Amniotic epithelial cell (primary cell): ENCODE measurements at places on chromosomes 5 and 9.
A peak's percentile ranks its signal among the peaks of the same experiment; 100 is the strongest.

- DNase-seq: no peak
Observed at GRCh38 chr9:94779693-94780290, 53.3 kb downstream of the AOPEP start.

DNA sequence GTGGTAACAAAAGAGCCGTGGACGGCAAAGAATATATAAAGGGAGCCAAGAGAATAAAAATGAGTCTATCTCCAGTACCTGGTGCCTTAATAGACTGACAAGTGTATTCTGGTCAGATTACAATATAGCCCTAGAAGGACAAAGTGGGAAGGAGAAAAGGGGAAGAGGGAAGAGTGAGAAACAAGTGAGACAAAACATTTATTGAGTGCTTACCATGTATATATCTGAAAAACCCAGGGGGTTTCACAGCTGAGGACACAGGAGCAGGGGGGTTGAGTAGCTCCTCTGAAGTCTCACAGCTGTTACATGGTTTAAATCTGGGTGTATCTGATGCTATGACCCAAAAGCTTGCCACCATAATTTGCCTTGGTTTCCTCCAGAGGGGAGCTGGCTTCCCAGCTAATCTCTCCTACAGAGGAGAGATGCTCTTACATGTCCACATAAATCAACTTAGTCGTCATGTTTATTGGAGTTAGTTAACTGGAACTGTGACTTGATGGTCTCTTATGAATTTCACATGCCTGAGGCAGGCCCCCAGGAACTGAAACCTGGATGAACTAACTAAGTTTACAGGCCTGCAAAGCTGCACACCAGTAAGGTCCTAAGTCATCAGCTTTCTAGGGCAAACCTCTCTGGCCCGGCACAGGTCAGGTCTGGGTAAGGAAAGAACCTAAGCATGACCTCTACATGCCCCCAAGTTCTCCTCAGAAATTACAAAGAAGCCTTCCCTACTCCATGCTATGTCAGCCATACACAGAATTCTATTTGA is 15.5 kb downstream of the SIL1 start:
- DNase-seq: no peak

- no peak for DNase-seq
Observed at GRCh38 chr5:39270225-39270848, 51.0 kb upstream of the FYB1 start.

DNA sequence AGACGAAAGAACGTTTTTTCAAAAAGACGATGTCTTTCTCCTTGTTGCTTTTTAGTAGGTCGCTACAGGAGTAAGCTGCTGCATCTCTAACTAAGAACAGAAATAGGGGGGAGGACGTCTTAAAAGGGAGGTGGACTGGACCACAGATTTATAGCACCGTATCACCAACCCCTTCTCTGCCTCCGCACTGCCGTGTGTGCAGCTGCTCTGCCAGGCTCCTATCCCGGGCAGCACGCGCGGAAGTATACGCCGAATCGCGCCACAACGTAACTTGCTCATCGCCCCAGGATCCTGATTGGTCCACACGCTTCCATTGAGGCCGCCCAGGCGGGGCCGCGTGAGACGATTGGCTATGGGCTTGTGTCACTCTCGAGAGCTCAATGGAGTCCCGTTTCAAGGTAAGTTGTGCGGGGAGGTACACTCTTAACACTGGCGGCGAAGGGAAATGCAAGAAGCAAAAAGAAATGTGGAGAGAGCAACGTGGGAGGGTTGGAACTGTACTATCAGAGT is at the start of gene ELAVL2:
Gene ELAVL2 (minus strand): TSS at position 121 of the 510 bp plus-strand sequence. CDS start 64,006 bp downstream, outside the sequence.
- DNase-seq: peak; percentile 90

DNA sequence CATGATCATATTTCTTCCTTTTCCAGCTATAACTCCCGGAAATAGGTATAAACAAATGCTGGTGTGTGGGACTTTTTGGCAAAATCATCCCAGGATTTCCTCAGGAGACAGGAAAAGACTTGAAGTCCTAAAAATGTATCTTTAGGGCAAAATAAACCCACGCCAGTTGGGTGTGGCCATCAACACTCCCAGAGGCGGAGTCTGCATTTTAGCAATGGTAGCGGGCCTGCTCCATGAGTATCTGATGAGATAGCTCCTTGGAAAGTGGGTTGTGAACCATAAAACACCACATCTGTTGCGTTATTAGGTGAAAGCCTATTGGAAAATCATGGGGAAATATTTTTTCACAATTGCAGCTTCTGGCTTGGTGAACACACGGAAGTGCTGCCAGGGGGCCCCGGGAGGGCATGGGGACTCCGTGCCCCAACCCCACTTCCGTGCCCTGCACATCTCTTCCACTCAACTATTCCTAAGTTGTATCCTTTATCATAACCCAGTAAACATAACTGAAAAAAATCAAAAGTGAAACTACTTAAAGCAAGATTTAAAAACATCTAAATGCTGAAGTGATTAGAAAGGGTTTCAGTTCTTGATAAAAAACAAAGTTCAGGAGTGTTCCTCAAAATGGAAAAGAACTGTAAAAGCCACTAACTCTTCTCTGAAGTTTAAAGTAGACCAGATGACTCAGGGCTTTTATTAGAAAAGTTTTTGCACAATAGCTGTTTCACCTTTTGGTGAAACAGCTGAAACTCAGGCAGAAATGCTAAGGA is 111.2 kb downstream of the LRRC70 start:
- DNase-seq: no peak

GRCh38 chr9:133842721-133843227 is 104.6 kb upstream of the SARDH start:
- no peak for DNase-seq

- no peak for DNase-seq
Observed at GRCh38 chr9:124780757-124781151, 3.8 kb downstream of the OLFML2A start.

- DNase-seq: no peak
Observed at GRCh38 chr5:125987677-125988255, 435.4 kb upstream of the GRAMD2B start.

GRCh38 chr5:56481428-56482357 is 248.6 kb upstream of the ANKRD55 start:
- no peak for DNase-seq

DNA sequence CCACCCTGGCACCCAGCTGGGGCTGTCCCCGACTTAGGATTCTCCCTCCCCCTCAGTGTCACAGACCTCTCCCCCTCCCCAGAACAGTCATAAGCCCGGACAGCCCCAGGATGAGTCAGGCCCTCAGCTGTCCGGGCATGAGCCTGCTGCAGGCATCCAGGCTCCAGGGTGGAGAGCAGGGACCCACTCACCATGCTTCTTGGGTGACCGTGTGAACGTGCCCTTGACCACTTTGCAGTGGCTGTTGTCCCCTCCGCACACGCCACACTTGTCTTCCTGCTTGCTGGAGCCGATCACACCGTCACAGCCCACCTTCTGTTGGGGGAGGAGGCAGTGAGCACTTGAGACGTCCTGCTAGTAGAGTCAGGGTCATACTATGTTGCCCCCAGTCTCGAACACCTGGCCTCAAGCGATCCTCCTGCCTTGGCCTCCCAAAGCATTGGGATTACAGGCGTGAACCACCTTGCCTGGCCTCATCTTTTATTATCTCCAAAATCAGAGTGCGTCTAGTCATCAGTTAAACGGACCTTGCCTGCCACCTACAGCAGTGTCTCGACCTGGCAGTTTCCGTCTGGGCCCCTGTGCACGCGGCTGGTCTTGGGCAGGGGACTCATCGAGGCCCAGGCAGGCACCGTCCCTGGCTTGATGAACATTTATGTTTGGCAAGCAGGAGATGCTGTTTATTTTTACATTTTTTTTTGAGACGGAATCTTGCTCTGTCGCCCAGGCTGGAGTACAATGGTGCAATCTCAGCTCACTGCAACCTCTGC is 72.6 kb downstream of the ZNF354C start:
- no peak for DNase-seq

DNA sequence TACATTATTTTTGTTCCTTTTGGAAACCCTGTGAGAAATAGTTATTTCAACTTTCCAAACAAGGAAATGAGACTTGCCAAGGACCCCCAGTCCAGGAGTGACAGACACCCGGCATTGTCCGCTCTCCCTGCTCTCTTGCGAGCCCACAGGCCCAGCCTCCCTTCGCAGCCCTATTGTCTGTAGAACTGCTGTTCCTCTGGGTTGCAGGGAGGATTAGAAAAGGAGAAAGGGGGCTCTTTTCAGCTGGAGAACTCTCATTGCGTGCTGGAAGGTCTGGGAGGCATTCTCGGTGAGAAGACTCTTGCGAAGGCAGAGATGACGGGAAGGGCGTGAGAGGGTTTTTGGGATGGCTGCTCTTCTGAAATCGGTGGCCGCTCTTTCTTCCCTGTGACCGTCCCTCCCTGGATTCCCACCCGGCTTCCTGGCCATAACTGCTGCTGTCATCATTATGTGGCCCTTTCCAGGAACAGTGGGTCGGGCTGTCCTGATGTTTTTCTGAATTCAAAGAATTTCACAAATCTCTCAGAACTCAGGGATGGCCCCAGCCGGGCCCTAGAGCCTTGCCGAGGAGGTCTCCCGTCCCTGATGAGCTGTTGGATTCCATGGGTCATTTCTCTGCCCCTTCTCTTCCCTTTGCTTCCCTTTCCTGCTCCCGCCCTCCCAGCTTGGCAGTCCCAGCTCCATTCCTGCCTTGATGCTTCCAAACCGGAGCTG is 29.8 kb downstream of the STC2 start:
- no peak for DNase-seq

DNA sequence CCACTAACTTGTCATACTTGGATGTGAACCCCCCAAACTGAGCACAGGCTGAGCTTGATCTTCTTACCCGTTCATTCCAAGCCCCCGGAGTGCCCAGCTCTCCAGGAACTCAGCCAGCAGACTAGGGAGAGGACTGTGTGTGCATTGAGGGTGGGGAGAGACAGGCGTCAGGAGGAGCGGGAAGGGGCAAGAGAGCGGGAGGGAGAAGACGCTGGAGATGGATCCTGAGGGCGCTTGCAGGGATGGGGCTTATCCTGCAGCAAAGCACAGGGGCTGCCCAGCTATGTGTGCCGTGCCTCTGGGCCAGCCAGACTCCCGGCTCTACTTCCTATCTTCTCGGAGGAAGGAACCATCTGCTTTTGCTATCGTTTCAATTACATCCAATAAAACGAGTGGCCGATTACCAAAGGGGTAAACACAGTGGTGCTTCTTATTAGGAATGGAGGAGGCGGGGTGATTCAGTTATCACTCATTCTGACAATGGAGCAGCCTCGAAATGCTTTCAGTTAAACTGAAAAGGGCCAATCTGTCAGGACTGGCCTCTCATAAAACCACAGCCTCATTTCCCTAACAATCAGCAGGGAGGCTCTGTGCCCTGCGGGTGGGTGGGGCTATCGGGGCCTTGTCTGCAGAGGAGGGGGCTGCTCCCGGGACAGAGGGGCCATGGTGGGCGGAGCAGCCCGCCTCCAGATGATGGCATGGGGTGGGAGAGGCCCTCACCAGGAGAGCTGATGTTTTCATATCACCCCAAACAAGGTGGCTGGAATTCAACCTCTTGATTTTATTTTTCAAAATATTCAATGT is 168.2 kb downstream of the DAB2IP start:
- DNase-seq: peak; percentile 8

DNA sequence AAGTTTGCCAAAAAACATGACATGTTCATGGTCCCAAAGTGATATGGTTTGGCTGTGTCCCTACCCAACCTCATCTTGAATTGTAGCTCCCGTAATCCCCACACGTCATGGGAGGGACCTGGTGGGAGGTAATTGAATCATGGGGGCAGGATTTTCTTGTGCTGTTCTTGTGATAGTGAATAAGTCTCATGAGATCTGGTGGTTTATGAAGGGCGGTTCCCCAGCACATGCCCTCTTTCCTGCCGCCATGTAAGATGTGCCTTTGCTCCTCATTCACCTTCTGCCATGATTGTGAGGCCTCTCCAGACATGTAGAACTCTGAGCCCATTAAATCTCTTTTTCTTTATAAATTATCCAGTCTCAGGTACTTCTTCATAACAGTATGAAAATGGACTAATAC is 322.1 kb downstream of the MED10 start:
- DNase-seq: no peak

DNA sequence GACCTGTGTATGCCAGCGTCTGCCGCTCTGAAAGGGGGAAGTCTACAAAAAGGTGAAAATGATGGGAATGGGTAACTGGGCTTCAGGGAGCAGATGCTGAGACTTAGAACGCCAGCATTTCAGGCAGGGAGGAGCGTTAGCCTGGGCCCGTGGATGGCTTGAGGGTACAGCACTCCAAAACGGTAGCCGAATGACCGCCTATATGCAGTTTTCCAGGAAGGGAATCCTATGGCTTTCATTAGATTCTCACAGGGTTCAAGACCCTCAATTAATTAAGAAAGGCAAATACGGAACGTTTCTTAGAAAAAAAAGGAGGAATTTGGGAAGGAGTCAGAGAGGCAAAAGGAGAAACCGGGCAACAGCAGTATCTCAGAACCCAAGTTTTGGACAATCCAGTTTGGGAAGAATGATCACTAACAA is 639 bp downstream of the AMACR start:
- no peak for DNase-seq

- peak; percentile 56 for DNase-seq
Observed at GRCh38 chr9:134607971-134608370, 33.6 kb upstream of the COL5A1 start.

GRCh38 chr5:39159811-39160490 is 59.4 kb downstream of the FYB1 start:
- no peak for DNase-seq

DNA sequence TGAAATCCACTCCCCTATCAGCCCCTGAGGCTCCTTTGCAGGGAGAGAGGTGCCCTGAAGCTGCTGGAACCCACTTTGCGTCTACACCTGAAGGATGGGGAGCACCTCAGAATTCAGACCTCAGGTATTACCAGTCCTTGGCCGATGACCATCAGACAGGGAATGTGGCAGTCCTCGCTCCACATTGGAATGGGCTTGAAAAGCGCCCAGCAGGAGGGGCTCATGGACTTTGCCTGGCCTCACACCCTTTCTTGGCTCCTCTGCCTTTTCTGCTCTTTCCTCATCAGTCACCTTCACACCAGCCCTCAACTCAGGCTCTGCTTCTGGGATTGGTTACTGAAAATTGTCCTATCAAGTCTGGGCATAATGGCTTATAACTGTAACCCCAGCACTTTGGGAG is 83.9 kb downstream of the BARX1 start:
- no peak for DNase-seq

- no peak for DNase-seq
Observed at GRCh38 chr5:64595031-64595855, 89.4 kb downstream of the RGS7BP start.

DNA sequence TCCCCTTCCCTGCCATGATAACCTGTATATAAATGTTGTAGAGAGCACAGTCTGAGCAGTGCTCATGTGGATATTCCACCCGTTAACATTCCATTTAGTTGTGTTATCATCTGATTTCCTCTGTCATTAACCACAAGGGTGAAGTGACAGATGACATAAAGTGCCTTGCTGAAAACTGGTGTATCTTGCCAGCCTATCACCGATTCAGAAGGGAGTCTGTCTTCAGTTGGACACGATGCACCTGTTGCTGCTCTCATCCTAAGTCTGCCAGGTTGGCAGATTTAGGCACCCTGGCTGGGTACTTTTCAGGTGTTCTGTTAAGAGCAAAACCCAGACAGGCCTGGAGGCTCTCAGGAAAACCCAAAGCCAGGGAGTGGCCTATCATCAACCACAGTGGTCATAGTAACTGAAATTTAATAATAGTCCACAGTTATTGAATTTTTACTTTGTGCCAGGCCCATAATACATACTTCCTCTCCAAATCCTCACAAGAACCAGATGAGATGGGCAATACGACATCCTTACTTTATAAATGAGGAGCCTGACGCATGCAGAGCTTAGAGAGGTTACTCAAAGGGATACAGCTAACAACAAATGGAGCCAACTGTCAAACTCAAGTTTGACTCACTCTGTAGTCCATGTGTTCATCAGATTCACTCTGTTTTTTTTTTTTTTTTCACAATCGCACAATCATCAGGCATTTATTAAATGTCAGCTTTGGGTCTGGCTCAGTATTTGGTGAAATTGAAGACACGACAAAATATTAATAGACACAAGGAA is 100.7 kb upstream of the SPRY4 start:
- no peak for DNase-seq
